ENCODE measurements at places on chromosomes 7 and 10. TPM values are rescaled to one million over a fixed set of nuclear protein-coding genes. Genes with fewer than 3 reads are reported as not detected.

KIAA1549 gene
- total RNA-seq = 4.1 TPM

- no peak for DNase-seq
Measured at GRCh38 chr10:28942012-28942411, 264.7 kb downstream of the BAMBI start.

GRCh38 chr7:158264881-158265742, 322.5 kb downstream of the PTPRN2 start:
- DNase-seq = no peak

DNA sequence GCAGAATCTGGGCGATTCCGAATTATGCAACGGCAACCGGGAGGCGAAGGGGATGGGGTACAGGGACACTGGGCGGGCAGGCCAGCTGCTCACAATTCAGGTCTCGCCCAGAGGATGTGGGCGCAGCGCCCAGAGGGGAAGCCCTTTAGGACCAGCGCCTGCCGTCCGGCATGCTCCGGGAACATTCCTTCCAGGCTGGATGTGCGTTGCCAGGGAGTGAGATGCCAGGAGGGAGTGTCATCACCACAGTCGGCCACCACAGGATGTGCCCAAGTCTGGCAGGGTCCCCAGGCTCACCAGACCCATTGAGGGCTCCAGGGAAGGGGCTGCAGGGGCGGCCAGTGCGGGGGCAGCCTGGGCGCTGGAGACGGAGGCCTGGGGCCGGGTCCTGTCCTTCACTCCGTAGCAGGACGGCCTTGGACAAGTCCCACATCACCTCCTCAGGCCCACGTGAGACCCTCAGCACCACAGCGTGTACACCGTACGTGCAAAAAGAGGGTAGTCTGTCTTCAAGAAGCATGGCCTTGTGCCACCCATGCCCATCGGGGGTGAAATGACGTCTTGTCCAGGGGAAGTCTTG, 63.9 kb downstream of the FOXL3 start:
- peak; percentile 78 for DNase-seq

ACTL6B gene
- total RNA-seq = not detected

DNA sequence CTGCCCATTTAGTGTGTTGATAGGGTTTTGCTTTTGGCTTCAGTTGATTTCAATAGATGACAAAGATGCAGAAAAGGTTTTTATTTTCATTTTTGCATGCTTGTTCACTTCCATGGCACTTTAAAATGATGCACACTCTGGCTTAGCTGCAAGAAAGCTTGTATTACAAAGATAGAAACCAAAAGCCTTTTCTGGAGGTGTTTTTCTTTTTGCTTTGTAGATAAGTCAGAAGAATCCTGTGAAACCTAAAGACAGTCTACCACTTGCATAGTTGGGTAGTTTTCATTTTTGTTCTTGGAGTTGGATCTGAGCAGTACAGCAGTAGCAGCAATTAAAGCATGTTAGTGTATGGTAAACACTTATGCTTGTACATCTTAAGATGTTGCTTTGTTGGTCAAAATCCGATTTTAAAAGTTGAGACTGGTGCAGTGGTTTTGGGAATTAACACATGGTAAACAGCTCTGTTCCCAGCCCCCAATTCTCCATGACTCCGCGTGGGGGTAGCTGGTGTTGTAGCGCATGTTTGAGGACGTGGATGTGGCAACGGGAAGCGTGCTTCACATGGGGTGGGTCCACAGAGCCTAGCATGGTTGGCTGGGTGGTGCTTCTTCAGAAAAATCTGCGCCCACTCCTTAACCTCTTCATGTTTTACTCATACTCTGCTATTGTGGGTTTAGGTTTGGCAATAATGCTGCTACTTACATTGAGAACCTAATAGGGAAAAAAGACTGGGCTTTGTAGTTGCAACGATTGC, 19.8 kb downstream of the CCNY start:
- DNase-seq = no peak

- DNase-seq = no peak
Measured at GRCh38 chr7:147803151-147803550, 787.4 kb upstream of the C7orf33 start.

DNA sequence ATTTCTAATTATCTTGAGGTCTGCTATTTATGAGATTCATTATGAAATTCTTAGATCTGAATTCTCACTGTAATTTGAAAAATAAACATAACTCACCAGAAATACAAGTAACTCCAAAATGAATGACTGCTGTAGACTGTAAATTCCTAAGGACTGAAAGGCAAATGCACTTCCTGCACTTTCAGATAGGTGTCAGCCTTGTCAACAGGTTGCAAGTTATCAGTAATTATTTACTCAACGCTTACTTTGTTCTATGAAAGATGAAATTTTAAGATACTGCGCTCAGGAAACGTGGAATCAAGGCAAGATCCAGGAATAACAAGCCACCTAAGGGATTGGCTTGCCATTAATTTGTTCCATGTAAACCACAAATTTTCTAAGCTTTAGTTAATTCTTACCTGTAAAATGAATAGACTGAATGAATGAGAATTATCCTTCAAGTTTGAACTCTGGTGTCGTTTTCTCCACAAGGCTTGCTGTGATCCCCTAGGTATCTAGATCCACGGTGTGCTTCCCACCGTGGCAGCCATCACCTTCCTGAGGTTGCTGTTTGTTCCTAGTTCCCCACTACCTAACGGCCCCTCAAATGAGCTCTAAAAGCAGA, 12.6 kb downstream of the DHX32 start:
- peak; percentile 27 for DNase-seq

DNA sequence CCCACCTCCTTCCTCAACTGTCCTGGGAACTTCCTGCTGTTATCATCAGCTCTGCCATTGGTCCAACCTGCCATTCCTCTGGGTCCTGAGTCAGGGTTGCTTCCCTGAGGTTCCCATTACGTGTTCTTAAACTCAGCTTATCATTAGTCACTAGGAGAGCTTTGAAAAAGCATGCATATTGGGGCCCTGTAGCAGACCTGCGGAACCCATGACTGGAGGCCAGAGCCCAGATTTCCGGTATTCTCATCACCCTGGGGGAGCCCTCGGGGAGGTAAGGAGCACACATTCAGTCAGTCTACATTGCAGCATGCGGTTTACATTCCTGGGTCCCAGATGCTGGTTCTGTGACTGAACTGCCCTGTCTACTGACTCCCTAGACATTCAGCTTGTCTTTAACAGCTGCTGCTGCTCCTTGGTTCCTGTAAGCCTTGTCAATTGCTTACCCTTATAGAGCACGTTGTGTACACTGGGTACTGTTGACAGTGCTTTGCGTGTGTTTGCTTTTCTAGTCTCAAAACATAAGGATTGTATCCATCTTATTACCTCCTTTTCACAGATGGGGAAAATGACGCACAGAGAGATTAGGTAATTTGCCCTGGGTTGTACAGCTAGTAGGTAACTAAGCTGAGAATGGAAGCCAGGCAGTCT, 12.8 kb downstream of the CDHR3 start:
- DNase-seq = no peak

DNA sequence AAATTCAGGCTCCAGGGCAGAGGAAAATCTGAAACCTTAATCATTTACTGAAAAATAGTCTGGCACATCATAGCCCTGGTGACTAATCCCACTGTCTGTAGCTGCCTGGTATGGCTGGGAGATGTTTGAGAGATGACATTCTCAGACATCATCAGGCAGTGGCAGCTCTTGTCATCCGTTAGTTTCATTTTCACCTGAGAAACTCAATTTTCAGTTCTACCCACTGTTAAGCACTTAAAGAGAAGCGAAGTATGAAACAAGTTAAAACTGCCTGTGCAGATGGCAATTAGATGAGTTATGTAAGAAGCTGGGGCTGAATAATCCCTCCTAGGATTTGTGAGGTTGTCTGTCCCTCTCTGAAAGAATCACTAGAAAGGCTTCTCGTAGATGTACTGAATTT, 150.2 kb downstream of the NSUN6 start:
- no peak for DNase-seq

- no peak for DNase-seq
Measured at GRCh38 chr10:130234171-130234965, 98.2 kb downstream of the GLRX3 start.
